ENCODE measurements at places on chromosomes 4 and X.
A peak's percentile ranks its signal among the peaks of the same experiment; 100 is the strongest.

- DNase-seq: no peak
Observed at GRCh38 chr4:656436-657337, 17.4 kb downstream of the ATP5ME start.

DNA sequence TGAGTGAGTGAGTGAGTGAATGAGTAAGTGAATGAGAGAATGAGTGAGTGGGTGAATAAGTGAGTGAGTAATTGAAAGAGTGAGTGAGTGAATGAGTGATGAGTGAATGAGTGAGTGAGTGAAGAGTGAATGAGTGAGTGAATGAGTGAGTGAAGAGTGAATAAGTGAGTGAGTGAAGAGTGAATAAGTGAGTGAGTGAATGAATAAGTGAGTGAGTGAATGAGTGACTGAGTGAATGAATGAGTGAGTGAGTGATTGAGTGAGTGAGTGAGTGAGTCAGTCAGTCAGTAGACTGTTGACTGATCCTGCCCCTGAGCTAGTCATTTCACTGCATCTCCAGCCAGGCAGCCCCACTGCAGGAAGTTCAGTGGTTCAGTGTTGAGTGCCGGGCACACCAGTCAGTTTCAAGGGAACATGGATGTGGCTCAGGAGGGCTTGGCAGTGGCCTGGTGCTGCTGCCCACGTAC lies 228.4 kb upstream of the PSAPL1 start:
- DNase-seq: no peak

GRCh38 chr4:79065262-79065661 lies 126.0 kb upstream of the PAQR3 start:
- DNase-seq: no peak

GRCh38 chr4:87423317-87424098 lies 1.1 kb downstream of the NUDT9 start:
- DNase-seq: peak; percentile 9

- peak; percentile 15 for DNase-seq
Observed at GRCh38 chr4:113548303-113548702, 213.2 kb downstream of the CAMK2D start.

DNA sequence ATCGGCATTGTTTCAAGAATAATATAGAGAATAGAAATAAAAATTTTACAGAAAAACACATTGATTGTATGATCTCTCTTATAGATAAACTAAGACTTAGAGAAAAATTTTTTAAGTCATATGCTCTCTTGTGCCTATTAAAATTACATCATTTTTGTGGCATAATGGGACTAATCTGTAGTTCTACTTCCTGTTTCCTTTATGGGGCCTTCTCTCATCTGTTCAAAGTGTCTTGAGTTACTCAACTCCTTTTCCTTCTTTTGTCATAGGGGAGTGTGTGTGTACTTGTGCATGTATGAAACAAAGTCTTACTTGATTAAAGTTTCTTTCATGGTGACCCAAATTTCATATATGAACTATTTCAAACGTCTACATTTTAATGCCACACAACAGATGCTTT lies 1448.9 kb upstream of the TENM3 start:
- DNase-seq: no peak

DNA sequence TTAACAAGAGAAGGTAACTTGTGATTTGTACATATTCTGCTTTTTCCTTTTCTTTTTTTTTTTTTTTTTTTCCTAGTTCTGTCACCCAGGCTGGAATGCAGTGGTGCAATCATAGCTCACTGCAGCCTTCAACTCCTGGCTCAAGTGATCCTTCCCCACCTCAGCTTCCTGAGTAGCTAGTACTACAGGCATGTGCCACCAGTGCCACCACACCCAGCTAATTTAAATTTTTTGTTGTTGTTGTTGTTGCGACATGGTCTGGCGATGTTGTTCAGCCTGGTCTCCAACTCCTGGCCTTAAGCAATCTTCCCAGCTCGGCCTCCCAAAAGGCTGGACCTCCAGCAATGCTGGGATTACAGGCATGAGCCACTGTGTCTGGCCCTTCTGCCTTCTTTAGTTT lies 1.5 kb upstream of the TACR3 start:
- DNase-seq: no peak

DNA sequence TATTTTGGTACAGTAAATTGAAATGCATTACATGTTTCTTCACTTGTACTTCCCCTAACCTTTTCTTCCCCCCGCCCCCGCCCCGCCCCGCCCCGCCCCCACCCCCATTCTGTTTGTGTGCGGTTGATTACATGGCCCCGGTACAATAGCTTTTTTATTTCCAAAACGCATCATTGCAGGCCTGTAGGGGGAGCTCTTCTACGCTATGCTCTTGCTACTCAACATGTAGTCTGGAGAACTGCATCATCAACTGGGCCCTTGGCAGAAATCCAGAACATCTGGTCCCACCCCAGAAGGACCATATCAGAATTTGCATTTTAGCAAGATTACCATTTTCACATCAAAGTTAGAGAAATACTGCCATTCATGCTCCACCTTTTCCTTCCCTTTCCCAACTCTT lies 333.3 kb upstream of the DDX53 start:
- peak; percentile 50 for DNase-seq

- DNase-seq: peak; percentile 7
Observed at GRCh38 chrX:19774905-19775304, 112.5 kb downstream of the SH3KBP1 start.

DNA sequence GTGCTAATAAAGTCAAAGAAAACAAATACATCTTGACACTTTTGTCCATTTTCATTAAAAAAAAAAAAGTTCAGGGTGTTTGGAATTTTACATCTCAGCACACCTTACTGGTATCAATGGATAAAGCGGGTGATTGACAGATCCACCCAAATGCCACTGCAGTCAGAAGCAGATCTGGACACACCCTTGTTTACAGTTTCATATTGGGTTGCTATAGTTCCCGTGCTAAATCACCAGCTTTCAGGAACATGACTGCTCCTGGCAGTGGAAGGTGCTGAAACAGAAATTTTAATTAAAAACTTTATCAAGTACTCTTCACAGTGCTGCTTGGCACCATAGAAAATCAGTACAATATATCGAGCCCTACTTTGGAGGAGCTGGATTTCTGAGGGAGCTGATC lies 116.3 kb downstream of the STOX2 start:
- no peak for DNase-seq

DNA sequence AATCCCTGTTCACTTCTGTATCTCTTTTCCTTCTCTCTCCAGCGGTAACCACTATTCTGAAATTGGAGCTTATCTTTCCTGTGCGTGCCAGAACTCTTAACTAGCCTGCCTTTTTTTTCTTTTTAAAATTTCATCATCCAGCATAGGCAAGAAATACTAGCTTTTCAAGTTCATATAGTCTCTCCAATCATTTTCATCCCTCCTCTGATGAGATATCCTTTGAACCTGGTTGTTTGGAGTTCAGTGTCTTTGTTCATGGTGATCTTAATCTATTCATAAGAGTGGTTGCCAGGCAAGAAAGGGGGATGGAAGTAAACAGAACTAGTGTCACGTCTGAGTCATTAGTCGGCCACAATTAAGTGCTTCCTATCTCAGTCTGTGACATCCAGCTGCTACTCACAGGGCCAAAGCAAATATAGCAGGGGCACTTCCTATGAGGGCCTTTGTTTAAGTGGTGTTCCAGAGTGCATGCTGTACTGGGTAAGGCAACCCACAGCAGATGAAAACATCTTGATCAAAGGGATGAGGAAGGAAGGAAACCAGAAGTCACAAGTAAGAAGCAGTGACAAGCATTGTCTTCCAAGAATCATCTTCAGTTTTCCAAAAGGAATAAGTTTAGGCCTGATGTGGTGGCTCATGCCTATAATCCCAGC lies 56.4 kb upstream of the XIAP start:
- no peak for DNase-seq

GRCh38 chrX:136766785-136767103 lies 14.0 kb downstream of the ARHGEF6 start:
- DNase-seq: no peak

All from B cell (primary cell).